ENCODE measurements at places on chromosomes 1 and 21.

GRCh38 chr1:58921342-58921741, 137.5 kb upstream of the JUN start:
- DNase-seq, result no peak

- no peak for DNase-seq
Measured at GRCh38 chr1:208850442-208850841, 606.3 kb upstream of the PLXNA2 start.

DNA sequence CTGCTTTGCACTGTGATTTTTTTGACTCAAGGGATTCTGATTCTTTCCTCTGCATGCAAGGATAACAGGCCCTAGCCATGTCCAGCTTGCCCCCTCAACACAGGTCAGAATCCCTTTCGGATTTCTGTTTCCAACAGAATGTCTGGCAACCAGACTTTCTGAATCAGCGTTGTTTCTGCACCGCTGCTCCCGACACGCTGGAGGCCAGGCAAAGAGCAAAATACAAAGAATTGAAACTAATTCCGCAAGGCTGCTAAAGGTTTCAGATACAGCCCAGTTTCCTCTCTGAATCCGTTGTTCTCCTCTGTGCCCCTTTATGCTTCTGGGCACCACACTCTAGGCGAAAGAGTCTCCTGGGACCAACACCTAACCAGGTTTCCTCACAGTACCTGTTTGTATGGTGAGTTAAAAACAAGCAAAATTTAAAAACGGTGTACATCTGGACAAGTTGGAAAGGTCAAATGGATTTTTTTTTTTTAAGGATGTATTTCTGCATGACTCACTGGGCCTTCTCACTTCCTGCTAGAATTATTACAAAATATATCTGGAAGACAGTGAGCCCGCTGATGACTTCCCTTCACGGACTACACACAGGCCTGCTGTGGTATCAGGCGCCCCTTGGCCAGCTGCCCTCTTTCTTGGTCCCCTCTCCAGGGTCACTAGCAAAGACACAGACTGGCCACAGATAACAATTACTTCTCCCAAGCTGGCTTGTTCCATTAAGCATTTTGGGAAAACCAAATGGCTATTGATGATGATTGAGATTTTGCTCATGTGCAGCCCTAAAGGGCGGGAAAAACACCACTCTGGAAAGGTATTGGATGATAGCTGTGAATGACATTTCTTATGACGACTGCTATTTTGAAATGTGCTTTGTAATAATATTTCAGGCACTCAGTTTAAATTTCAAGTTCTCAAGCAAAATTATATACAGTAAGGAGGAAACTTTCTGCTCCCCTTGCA, 118.3 kb downstream of the TGFB2 start:
- peak; percentile 58 for DNase-seq

DNA sequence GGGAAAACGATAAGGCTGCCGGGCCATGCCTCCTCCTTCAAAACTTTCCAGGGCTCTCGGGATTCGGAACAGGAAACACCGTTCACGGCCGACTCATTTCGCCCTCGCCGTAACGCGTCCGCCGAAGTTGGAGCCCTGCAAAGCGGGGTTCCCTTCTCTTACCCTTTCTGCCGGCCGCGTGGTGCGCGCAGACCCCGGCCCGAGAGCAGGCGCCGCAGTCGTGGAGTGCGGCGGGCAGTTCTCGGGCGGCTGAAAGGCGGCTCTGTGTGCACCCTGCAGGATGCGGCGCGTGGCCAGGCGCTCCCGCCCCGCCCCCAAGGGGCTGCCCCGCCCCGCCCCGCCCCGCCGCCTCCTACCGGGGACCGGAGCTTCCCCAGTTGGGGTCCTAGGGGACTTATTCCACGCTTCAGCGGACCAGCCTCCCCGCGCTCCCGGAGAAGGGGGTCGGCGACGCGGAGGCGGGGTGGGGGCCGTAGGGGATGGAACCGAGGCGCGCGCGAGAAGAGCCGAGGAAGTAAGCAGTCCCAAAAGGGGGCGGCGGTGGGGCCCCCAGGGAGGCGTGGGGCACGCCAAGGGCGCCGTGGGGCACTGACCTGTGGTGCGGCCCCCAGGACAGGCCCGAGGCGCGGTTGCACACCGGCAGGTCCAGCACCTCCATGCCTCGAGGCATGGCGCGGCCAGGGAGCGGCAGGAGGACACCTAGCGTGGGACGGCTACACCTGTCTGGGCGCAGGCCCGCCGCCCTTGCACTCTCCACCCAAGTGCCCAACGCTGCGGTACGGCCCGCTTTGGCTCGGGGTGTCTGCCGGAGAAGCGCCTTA, at the start of gene MCOLN2:
TSS of gene MCOLN2 (minus strand) at position 268 of the 821 bp plus-strand sequence. CDS start at position 27, 241 bp downstream.
- no peak for DNase-seq

DNA sequence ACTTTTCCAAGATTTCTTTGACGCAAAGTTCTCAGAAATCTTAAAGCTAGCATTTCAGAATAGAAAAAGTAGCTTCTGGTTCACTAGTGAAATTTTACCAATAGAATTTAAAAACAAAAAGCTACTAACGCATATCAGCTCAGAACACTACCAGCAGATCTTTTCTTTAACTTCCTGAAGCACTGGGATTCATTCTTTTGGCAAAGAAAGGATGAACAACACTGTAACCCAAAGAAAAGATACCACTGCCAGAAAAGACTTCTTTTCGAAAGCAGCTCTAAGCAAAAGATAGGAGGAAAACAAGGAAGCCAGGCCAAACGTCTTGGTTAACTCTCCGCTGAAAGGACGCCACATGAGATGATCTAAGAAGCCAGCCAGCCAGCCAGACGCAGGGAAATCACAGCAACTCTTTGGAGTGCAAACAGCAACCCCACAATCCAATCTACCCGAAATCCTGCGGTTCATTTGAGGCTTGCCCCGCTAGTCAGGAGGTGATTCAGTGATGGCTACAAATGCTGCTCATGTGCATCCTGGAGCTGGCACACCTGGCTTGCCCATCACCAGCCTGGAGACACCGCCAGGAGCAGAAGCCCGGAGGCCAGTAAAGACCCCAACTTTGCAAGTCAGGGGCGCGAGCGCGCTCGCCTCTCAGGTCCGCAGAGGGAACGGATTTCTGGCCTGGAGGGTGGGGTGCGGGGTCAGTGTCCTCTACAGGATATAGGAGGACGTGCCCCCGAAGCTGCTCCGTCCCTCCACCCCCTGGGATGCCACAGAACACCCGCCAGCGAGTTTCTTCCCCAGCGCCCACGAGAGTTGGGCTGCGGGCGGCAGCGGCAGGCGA, 812 bp downstream of the NBPF1 start:
- peak; percentile 62 for DNase-seq

DNA sequence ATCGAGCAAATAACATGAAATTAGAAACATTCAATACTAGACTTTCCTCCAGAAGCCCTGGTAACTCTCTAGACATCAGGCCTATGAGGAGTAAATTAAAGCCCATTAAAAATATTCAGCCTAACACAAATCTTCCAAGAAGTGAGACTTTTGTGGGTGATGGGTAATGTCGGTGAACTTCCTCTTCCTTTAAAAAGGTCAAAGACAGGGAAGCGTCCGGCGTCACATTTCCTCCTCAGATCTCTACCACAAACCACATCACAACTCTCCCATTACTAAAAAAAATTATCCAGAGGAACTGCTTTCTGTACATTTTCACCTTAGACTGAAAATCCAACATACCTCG, 1.4 kb downstream of the EIF4G3 start:
- no peak for DNase-seq

DNA sequence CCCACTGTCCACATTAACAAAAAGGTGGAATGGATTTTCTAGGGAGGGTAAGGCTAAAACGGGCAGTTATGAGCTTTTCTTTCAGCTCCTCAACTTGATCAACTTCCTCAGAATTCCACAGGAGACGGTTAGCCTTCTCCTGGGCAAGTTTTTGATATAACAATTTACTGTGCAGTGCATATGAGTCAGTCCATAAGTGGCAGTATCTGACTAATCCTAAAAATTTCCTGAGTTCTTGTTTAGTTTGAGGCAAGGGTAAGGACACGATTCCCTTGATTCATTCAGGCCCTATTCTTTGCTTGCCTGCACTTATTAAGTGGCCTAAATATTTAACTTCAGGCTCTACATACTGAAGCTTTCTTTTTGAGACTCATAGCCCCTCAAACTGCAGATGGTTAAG, 6.2 kb upstream of the AADACL3 start:
- no peak for DNase-seq

DNA sequence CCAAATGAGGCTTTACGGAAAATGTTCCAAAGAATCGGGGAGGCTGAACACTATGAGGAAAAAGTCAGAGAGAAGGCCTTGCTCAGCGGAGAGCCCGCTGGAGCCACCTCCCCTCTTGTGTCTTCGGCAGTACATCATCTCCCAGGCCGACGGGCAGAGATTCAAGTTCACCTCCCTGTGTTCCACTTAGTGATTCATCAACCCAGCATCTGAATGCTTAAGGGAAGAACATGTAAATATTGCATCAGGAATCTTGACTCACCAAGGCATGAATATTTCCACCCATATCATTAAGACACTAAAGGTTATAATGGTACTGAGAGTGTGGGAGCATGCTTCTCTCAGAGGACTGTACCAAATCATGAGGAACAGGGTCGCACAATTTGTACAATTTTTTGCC, 172.5 kb downstream of the ST6GALNAC5 start:
- DNase-seq, result peak; percentile 84

DNA sequence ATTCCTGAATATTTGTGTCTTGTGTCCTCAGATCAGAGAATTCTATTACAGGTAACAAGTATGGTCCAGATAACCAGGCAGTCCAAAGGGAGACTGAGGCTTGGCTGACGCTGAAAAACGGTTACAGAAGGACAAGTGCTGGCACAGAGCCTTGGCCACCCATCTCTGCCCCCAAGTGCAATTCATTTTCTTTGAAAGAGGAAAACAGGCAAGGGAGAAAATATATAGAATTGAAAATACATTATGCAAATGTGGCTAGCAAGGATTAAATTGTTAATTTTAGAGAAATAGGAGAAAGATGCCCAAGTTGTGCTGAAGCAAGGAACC, 1.2 kb downstream of the SORT1 start:
- DNase-seq, result no peak

DNA sequence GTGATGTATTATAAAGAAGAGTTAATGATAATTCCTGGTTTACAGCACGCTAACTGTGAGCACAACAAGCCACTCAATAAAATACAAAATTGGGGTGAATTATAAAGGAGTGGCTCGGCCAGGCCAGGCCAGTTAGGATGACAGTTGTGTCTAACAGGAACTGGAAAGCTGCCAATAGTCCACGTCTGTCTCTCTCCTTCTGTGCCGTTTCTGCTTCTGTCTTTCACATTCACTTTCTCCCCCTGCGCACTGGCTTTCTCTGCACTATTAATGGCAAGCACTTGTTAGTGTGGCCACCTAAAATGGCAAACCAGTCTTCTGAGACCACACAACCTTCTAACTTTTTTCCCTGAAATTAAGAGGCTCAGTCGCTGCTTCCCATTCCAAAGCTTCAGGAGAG, 394.3 kb downstream of the NTNG1 start:
- no peak for DNase-seq

DNA sequence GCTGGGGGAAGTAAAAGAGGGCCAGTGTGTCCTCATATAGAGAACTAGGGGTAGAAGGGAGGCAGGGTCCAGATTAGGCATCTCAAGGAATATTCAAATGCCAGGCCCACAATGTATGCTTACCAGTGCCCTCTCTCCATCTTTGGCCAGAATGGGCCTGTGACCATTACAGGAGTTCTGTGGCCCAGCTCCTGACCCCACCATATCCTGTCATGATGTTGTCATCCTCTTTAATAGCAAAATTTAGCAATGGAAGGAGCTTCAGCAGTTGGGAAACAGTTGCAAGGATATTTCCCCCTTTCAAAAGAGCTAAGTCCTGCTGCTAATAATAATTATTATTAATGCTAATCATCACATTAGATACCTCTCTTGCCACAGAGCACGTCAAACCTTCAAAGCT, 49.3 kb upstream of the JUN start:
- no peak for DNase-seq

DNA sequence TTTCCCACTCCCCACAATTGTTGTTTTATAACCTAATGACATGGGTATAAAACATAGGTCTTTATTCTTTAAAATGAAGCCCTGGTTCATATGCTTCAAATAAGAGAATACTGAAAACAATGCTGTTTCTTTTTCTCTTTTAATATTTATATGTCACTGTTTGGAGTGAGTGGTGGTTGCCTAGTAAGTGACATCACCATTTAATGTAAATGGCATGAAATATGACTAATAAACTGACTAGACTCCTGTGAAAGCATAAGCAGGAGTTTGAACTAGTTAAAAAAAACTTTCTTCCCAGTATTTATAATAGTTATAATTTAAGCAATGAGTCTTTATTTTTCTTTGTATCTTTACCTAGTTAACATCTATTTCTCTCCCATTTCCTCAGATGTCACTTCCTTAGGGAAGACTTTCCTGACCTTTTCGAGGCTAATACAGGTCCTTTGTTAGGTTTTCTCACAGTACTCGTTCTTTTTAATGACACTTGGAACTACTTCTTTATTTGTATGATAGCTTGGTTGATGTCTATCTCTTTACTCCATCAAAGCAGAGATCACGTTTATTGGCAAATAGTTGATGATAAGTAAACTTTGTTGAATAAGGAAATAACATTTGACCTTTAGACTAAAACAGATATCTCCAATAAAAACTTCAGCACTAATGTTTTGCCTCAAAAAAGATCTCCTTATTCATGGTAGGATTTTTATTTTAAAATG, 105.4 kb upstream of the PDC start:
- no peak for DNase-seq

- no peak for DNase-seq
Measured at GRCh38 chr1:100661176-100661575, 58.4 kb upstream of the VCAM1 start.

DNA sequence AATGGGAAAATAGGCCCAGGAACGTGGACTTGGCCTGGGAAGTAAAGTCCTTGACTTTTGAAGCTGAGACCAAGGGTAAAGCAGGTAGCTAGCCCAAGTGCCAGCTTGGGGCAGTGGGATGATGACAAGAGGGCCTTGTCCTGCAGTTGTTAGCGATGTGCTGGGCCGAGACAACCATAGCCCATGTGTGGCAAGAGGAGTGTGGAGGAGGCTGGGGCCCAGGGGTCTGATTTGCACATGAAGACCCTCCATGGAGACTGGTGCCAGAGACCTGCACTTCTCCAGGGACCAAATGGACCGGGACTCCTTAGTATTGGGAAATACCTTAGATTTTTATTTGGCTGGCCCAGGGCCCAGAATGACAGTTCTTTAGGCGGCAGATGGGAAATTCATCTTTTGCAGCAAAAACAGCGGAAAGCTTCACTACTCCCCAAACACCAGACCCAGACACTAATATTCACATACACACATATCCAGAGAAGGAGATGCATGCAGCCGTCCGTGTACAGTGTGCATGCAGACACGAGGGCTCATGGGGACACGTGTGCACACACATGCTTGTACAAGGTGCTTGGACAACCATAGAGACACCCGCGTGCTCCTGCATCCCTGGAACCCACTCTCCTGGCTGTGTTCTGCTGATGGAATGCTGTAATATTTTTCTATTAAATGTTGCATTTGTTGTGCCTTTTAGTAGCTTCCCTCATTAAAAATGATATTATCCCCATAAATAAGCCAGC, 78.1 kb upstream of the CSF3R start:
- DNase-seq, result no peak

DNA sequence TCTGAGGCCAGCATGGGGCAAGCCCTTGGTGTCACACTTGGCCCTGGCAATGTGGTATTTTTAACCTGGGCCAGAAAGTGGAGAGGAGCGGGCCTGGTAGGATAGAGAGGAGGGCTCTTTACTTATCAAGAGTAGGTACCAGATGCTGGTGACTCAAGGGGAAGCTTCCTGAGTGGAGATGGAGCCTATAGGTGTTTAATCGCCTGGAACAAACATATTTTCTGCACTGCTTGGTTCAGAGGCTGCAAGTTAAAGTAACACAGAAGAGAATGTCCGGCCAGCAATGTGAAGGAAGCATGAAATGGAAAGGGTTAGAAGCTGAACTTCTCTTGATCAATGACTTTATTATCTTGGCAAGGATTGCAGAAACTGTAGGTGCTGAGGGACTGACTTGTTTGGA, 74.3 kb downstream of the DDR2 start:
- DNase-seq, result no peak

- no peak for DNase-seq
Measured at GRCh38 chr1:46181343-46182260, 5.3 kb upstream of the P3R3URF start.

Data from BJ (cell line).